Fibroblast of mammary gland (primary cell): ENCODE measurements at places on chromosomes 5 and 9.

DNA sequence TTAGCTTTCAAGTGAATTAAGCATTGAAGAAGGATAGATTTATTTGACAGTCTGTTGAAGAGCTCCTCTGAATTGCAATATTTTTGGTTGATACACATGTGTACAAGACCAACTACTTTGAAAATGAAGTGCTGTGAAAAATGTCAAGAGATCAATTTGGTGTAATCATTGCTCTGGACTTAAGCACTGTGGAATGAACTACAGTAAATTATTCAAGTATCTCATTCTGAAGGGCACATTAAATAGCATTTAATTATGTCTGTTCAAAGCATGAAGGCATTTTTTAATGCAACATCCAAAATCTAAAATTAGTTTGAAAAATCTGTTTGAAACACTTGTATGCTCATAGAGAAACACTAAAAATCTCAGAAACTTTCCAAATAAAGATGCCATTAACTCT, 107.5 kb downstream of the CDH18 start:
- DNase-seq, result no peak

DNA sequence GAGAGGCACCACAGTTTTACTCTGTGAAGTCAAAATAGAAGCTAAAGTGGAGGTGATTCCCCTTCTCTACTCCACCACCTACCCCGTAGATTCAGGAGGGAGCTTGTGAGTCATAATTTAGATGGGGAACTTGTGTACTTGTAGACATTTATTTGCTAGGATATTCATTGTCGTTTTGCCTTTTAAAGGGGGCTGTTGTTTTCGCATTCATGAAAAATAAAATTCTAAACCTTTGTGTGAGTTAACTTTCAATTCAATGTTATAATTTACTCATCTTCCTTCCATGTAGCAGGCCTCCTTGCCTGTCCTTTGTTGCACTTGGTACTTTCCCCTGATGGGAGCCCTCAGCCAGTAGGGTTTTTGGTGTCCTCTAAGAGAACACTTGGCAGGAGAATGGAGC, 22.0 kb downstream of the SECISBP2 start:
- DNase-seq, result no peak

DNA sequence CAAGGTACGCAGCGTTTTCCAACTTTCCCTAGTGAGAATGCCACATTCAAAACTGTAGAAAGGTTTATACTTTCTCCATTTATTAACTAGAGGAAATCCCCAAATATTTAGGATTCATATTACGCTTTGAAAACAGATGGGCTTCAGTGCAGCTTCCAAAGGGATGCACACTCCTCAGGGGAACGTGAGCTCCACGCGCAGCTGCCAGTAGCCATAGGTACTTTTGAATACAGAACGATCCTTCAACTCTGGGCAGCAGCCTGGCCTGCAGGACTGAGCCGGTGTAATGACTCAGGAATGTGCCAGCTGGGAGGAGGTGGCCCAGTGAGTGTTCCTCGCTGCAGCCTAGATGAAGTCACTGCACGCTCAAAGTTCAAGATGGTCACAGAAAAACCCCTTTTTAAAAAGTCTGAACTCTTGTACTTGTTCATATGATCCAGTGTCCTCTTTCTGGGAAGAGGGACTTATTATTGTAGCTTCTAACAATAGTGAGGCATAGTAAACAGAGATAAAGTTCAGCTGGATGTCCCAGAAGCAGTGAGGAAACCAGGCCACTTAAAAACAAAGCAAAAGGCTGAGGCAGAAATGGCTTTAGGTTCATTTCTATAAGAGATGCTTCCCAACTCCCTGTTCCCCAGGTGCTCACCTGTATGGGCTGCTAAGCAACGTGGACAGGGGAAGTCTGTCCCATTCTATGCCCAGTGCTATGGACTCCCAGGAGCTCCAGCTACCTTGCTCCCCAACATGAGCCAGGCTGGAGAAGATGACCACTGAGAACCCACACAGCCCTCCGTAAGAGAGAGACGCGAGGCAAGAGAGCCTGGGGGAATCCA, 130.0 kb downstream of the LHFPL2 start:
- peak; percentile 84 for DNase-seq

- peak; percentile 58 for DNase-seq
Observed at GRCh38 chr5:69285448-69286116, 47.0 kb downstream of the CCDC125 start.

- DNase-seq, result no peak
Observed at GRCh38 chr5:178832618-178833201, 27.0 kb upstream of the ZNF354B start.

DNA sequence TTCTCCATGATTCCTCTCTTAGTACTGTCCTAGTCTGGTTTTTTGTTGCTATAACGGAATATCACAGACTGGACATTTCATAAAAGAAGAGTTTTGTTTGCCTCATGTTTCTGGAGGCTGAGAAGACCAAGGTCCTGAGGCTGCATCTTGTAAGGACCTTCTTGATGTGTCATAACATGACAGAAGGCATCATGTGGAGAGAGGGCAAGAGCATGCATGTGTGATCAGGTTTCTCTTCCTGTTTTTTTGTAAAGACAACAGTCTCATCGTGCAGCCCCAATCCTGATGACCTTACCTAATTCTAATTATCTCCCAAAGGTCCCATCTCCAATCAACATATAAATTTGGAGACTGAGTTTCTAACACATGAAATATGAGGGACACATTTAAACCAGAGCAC, 108.4 kb downstream of the MSX2 start:
- no peak for DNase-seq

- peak; percentile 79 for DNase-seq
Observed at GRCh38 chr9:127538849-127539258, 73.2 kb upstream of the STXBP1 start.

GRCh38 chr5:158876263-158876942, 223.3 kb downstream of the EBF1 start:
- DNase-seq, result no peak

- DNase-seq, result peak; percentile 28
Observed at GRCh38 chr5:123035918-123036390, 571 bp downstream of the PPIC start.

DNA sequence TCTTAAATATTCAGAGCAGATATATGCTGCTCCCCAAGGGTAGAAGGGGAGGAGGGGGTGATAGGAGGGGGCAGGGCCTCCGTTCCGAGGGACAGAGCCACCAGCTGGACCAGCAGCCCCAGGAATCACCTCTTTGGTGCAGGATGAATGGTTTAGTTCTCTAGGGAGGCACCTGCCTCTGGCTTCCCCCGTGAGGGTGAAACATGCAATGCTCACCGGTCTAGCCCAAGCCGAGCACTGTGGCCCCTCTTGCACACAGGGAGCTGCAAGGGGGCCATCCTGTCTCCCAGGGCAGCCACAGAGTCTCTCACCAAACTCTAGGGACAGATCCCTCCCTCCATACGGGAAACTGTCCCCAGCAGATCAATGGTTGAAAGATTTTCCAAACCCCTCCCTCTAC, 163.7 kb downstream of the DAB2IP start:
- no peak for DNase-seq

- peak; percentile 54 for DNase-seq
Observed at GRCh38 chr9:104961701-104962359, 33.9 kb upstream of the ABCA1 start.

DNA sequence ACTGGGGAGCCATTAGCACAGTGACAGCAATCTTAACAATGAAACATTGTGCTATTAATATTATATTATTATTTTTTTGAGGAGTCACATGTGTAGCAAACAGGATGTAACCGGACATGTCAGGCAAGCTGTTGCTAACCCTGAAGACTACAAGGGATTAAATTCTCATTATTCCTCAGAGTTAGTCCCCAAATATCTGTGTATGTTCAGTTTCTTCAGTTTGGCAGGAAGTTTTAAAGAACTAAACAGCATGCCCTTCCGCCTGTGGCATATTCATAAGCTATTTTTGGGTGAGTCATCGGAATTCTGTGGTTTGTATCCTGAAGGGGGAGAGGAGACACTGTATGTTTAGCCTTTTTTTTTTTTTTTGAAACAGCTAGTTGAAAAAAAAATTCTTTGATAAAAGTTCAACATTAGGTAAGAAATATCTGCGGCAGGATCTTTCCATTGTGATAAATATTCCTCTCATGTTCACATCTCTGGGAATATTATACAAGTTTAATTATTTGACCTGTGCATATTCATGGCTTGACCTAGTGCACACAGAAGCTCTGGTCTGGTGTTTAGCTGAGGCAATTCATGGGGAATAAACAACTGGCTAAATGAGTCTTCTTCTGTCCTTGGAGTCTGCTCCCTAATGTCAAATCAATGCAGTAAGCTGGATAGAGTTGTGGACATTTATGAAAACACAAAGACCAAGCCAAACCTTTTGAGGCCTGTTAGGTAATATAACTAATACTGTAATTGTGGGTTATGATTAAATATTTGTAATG, 202.7 kb upstream of the CDKN2B start:
- DNase-seq, result peak; percentile 94

DNA sequence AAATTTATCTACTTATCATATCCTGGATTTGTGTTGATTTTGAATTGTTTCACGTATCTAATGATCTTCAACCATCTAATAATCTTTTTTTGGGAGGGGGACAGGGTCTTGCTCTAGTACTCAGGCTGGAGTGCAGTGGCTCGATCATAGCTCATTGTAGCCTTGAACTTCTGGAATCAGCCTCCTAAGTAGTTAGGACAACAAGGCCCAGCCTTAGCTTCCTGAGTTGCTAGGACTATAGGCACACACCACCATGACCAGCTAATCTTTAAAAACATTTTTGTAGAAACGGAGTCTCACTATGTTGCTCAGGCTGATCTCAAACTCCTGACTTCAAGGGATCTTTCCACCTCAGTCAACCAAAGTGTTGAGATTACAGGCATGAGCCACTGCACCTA, 34.6 kb downstream of the MRPS27 start:
- no peak for DNase-seq

GRCh38 chr5:96879665-96880064, 3.4 kb downstream of the ERAP2 start:
- no peak for DNase-seq

- no peak for DNase-seq
Observed at GRCh38 chr5:367358-368130, 46.0 kb downstream of the AHRR start.

DNA sequence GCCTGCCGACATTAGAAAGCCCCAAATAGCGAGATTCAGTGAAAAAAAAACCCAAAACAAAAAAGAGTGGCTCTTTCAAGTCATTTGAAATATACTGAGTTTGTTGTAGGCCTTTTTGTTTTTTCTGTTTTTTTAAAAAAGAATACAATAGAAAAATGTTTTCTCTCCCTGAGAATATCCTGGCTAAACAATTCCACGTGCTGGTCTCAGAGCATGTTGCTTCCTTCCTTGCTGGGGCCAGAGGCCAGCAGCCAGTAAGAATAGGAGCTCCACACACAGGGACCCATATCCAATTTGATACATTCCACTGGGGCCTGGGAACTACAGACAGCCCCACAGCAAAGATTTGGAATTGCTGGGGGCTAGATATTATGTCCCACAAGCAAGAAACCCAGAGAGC, 191.4 kb downstream of the HSPA4 start:
- DNase-seq, result no peak

DNA sequence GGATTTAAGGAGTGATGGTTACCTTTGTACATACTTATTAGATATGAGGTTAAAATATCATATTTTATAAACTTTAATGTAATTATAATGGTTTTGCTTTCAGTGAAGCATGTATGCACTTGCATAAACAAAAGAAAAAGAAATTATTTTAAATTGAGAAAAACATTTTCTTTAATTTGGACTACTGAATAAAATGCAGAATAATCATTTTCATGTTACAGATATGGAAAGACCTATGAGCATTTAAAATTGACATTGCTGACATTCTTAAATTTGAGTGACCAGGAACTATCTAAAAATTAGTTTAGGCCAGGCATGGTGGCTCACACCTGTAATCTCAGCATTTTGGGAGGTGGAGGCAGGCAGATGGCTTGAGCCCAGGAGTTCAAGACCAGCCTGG, 49.2 kb downstream of the LIX1 start:
- DNase-seq, result no peak

GRCh38 chr5:72141440-72142355, 34.4 kb downstream of the MAP1B start:
- peak; percentile 98 for DNase-seq

DNA sequence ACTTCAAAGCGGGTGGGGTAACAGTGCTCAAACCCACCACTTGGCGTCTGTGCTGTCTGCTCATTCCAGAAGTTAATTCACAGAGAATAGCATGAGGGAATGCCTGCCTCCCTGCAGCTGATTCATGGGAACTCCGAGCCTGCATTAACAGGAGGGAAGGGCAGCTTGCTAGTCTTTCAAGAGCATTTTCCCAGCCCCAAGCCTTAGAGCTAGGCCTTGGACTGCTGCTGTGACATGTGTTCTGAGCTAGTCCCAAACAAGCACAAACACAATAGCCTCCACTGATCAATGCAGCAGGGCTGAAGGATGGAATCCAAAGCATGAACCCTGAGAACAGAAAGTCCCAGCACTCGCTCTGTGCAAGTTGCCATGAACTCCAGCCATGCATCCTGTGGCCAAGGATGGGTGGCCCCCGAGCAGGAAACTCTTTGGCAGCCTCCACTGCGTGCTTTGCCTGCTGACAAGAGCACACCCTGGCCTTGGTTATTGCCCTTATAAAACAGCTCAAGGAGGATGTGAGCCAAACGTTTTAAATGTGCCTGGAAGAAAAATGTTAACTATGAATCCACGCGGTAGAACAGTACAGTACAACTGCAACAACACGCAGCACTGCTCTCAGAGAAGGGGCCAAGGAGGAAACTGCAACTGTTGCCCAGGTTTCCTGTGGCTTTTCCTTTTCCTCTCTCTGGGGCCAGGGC, 653.1 kb upstream of the KLF4 start:
- DNase-seq, result peak; percentile 75

DNA sequence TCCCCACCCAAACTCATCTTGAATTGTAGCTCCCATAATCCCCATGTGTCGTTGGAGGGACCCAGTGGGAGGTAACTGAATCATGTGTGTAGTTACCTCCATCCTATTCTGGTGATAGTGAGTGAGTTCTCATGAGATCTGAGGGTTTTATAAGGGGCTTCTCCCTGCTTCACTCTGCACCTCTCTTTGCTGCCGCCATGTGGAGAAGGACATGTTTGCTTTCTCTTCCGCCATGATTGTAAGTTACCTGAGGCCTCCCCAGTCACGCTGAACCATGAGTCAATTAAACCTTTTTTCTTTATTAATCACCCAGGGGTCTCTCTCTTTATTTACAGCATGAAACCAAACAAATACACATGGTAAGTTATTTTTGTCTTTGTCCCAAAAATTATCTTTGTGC, 726.1 kb downstream of the CDH18 start:
- DNase-seq, result no peak

GRCh38 chr5:59943452-59944113, 50.1 kb upstream of the PDE4D start:
- no peak for DNase-seq

- DNase-seq, result no peak
Observed at GRCh38 chr5:92567831-92568450, 1013.1 kb downstream of the NR2F1-AS1 start.

- no peak for DNase-seq
Observed at GRCh38 chr5:116388564-116389258, 185.9 kb downstream of the SEMA6A start.

GRCh38 chr5:308672-309271, 12.7 kb upstream of the AHRR start:
- peak; percentile 49 for DNase-seq

DNA sequence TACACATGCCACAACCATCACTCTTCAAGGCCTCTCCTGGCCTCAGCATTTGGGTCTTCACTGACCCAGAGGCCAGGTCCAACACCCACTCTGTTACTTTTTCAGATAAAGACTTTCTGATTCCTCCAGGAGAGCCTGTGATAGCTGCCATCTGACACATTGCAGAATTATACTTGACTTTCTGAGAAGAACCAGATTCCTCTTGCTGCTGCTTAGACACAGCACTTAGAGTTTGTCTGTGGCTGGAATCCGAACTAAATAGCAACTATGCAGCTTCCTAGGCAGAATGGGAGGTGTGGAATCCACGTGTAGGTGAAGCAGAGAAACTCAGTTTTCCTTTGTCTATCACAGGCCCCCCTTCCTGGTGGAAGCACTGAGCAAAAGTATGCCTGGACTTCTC, 344.7 kb upstream of the SLC30A5 start:
- DNase-seq, result no peak
